Kidney (tissue), 22 donors: ENCODE measurements at places on chromosomes 5 and 9. TPM values are rescaled to one million over a fixed set of nuclear protein-coding genes. Genes with fewer than 3 reads are reported as not detected.

DNA sequence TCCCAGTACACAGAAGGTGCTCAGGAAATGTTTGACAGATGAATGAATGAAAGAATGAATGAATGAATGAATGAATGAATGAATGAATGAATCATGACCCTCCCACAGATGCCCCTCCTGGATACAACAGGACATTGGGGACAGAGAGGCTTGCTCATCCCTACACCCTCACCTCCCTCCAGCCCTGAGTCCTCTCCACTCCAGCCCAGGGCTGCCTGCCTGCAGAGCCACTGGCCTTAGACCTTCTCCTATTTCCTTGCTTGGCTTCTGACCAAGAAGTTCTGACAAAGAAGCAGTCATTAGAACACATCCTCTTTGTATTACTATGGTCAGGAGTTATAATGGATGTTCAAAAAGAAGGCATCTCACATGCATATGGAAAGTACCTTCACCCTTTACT is 240.7 kb upstream of the DAPK1 start:
- no peak for DNase-seq

DNA sequence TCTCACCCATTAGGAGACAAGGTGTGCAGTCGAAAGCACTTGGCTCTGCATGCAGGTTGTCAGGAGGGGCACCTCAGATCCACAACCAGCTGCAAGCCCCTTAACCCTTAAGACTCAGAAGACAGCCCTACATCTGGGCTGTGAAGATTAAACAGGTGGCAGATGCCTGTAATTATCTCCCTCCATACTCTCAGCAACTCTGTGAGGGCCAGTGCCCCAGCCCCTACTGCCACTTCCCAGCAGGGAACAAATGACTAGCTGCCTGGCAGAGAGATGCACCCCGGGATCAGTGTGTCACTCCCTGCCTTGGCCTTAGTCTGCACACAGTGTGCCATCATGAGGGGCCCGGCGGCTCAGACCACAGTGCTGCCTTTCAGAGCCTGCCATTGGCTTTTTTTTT is 42.0 kb downstream of the CRB2 start:
- no peak for DNase-seq

GRCh38 chr5:92703976-92704375 is 877.0 kb downstream of the NR2F1-AS1 start:
- no peak for DNase-seq

DNA sequence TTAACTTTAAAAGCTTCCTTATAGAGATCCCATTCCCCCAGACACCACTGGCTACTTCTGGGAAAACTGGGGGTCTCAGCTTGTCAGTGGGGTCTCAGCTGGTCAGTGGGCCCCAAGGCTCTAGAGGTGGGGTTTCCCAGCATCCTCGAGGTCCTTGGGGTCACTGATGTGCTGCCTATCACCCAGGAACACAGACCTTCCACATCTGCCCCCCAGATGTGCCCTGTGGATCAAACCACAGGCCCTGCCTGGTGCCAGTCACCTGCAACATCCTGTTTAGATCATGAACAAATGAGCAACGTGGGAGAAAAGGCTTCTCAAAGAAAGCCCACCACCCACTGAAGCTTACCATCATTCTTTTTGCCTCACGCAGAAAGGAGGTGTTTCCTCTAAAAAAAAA is 165.6 kb upstream of the FSTL4 start:
- no peak for DNase-seq

DNA sequence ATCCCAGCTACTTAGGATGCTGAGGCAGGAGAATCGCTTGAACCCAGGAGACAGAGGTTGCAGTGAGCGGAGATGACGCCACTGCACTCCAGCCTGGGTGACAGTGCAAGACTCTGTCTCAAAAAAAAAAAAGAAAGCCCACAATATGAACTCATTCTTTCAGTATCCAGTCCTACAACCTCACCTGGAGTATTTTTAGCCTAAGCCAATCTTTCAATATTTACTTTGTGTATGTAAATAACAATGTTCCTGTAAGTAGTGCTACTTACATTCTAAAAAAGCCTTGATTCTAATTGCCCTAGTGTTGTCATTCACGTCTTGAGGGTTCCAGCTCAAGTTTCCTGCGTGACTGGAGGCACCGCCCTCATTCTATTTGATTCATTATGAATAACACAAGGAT is 62.0 kb downstream of the BHMT start:
- no peak for DNase-seq

GRCh38 chr9:126805554-126806262 is 868 bp downstream of the ZBTB43 start:
- no peak for DNase-seq

Gene KCNV2
- not detected for polyA plus RNA-seq

DNA sequence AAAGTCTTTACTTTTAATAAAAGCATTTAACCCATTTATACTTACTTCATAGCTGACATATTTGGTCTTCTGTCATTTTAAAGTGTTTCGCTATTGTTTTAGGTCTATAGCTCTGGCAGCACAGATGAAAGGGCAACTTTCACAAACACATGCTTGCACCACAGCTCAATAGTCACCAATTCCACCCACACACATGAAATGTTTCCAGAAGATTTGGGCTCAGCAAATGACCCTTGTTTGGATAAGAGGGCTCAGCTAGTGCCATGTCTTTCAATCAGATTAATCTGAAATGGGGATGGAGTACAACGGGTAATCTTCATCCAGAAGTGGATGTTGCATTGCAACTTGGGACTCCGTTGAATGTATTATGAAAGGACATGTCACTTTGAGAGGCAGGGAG is 176.0 kb downstream of the FGF18 start:
- DNase-seq: no peak

Gene C8G
- 2.1 TPM for polyA plus RNA-seq

Gene SH3TC2
- polyA plus RNA-seq: 0.17 TPM

Gene RABEPK
- 24.8 TPM for polyA plus RNA-seq
